ENCODE measurements at places on chromosomes 2 and 18.

DNA sequence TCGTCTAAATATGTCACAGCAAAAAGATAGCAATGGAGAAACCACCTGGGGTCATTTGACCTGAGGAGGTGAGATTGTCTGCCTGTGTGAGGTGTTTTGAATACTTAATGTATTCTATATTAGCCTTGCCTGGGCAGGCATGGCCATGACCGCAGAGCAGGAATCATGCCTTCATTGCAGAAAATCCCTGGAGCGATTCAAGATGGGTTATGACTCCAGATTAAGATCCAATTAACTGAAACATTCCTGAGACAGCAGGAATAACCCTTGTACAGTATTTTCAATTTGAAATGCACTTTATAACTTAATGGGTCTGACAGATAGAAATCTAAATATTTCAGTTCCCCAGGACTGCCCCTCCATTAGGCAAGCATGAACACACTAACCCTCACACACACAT, 227.3 kb upstream of the RAB6C start:
- H3K4me1 ChIP-seq: no peaks in the 10 kb centered on the region
- DNase-seq: no peak
- no peak overlapping the region for H3K27ac ChIP-seq
- H3K27me3 ChIP-seq: no peaks in the 10 kb centered on the region
- no peaks in the 10 kb centered on the region for H3K36me3 ChIP-seq

DNA sequence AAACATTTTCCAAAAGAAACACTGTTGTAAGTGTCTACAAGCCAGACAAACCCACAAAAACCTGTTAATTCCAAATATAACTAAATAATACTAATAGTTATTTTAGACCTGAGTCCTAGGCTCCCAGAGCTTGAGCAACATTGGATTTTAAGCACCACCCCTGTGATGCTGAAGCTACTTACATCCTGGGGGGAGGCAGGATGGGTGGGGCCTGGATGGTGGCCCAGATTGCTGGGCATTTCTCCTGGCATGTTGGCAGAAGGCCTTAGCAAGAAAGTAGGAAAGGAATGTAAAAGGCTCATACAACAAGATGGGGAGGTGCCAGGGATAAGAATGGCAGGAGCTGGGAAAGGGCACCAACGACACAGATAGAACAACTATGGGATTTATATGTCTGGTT, 50.7 kb upstream of the OTX1 start:
- no peaks in the 10 kb centered on the region for H3K4me1 ChIP-seq
- H3K4me3 ChIP-seq: no peak overlapping the region
- peak; percentile 42 for DNase-seq
- H3K27ac ChIP-seq: no peak overlapping the region

DNA sequence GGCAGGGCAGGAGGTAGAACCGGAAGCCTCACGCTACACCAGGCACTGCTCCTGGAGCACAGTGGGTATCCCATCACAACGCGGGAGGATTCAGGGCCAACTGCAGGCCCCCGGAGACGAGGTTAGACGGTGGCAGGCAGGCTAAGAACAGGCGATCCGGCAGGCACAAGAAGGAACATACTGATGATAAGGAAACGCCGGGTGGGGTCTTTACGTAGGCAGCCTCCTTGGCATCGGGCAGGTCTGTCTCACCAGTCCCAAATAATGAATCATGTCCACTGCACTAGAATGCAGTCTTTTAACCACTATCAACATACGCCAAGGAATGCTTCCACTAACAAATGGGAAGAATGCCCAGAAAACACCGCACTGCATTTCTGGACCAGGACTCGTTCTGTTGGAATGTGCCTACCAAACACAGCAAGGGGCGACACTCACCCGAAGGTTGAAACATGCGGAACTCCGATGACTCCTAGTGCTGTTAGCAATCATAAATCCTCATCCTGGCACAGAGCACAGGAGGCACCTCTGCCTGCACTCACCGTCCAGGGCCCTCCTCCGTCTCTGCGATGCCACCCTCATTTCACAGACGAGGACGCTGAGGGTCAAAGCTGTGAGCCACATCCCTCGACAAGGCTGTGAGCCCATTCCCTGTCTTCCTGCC, 35.2 kb downstream of the ZNF516 start:
- DNase-seq: peak; percentile 98
- peak overlapping the region; percentile 94 for H3K27ac ChIP-seq
- peaks cover 5% of the 10 kb centered on the region for H3K36me3 ChIP-seq
- peak overlapping the region; percentile 1 for H3K4me3 ChIP-seq
- H3K4me1 ChIP-seq: peaks cover 16% of the 10 kb centered on the region
- H3K27me3 ChIP-seq: no peaks in the 10 kb centered on the region

GRCh38 chr2:7707723-7708122, 790.5 kb downstream of the RNF144A start:
- H3K4me3 ChIP-seq: no peak overlapping the region
- H3K36me3 ChIP-seq: no peaks in the 10 kb centered on the region
- peak; percentile 10 for DNase-seq

DNA sequence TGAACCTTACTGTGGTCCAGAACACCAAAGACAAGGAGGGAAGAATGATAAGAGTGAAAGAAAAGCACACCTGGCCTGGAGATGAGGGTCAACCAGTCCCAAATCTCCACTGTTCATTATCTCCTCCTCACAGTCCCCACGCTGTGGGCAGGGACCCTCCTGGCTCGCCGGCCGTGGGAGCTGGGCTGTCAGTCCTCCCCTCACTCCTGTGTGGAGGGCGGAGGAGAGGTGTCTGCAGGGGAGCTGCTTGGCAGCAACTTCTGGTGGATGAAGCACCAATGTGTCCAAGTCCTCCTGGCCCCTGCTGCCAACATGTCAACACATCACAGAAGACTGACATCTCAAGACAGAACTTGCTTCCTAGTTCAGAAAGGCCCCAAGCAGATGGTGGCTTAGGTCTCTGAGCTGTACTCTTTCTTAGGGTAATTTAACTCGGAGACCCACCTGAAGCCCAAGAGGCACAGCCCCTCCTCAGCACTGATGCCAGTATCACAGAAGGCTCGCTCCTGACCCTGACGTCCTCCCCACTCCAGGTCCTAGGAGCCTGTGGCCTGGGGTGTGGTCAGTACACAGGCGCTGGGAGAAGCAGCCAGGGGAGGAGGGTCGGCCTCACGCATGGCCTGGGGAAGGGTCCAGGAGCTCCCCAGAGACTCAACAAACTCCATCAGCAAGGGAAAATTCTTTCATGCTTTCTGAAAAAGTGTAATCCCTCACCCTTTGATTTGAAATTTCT, 54.5 kb downstream of the PARD6G start:
- H3K27ac ChIP-seq: no peak overlapping the region
- no peaks in the 10 kb centered on the region for H3K27me3 ChIP-seq
- H3K4me1 ChIP-seq: peaks cover 2% of the 10 kb centered on the region
- H3K36me3 ChIP-seq: no peaks in the 10 kb centered on the region
- H3K4me3 ChIP-seq: no peak overlapping the region

- DNase-seq: peak; percentile 65
- no peak overlapping the region for H3K4me3 ChIP-seq
- no peaks in the 10 kb centered on the region for H3K27me3 ChIP-seq
- no peaks in the 10 kb centered on the region for H3K36me3 ChIP-seq
- H3K27ac ChIP-seq: no peak overlapping the region
- H3K4me1 ChIP-seq: no peaks in the 10 kb centered on the region
These were observed 21.6 kb downstream of the HPCAL1 start for GRCh38 chr2:10324095-10324832.

GRCh38 chr2:173062801-173063200, 12.8 kb upstream of the MAP3K20 start:
- H3K4me3 ChIP-seq: no peak overlapping the region
- no peaks in the 10 kb centered on the region for H3K4me1 ChIP-seq
- no peak overlapping the region for H3K27ac ChIP-seq
- H3K27me3 ChIP-seq: no peaks in the 10 kb centered on the region
- H3K36me3 ChIP-seq: no peaks in the 10 kb centered on the region
- DNase-seq: no peak

- H3K27me3 ChIP-seq: no peaks in the 10 kb centered on the region
- DNase-seq: no peak
- H3K4me3 ChIP-seq: no peak overlapping the region
- no peak overlapping the region for H3K27ac ChIP-seq
These were observed 51.9 kb upstream of the RMDN2 start for GRCh38 chr2:37873229-37873628.

DNA sequence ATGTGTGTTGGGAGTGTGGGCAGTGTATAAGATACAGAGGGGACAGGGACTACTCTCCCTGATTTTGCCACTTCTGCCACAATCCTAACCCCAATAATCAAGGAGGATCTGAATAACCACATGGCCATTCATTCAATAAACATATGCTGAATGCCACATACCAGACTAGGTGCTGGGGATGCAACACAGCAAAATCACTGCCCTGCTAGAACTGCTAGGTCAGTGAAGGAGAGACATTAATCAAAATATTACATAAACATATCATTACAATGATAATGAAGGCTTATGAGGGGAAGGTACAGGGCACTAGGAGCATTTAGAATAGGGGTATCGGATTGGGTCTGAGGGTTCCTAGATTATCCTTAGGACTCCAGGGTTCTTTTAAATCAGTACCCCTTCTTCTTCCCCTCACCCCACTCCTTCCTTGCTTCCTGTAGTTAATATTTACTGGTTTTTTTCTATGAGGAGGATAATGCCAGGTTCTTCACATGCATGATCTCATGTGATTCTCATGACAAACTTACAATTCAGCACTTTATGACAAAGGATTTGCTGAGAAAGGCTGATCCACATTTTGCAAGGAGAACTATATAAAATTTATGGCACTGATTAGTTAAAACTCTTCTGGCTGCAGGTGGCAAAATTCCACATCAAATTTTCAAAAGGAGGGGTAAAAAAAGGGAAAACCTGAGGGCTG, 56.4 kb upstream of the PCBP1 start:
- H3K4me3 ChIP-seq: no peak overlapping the region
- no peak overlapping the region for H3K27ac ChIP-seq
- H3K36me3 ChIP-seq: no peaks in the 10 kb centered on the region
- DNase-seq: no peak
- peaks cover 17% of the 10 kb centered on the region for H3K4me1 ChIP-seq

GRCh38 chr2:232576995-232577394, 26.5 kb downstream of the EIF4E2 start:
- peak; percentile 20 for DNase-seq
- no peak overlapping the region for H3K4me3 ChIP-seq
- H3K27me3 ChIP-seq: no peaks in the 10 kb centered on the region
- no peak overlapping the region for H3K27ac ChIP-seq

- no peaks in the 10 kb centered on the region for H3K27me3 ChIP-seq
- no peak overlapping the region for H3K4me3 ChIP-seq
- no peaks in the 10 kb centered on the region for H3K36me3 ChIP-seq
- DNase-seq: no peak
These were observed 3.3 kb downstream of the ARL5A start for GRCh38 chr2:151824886-151825285.

GRCh38 chr18:3114026-3114425, 101.1 kb upstream of the LPIN2 start:
- DNase-seq: no peak
- H3K4me3 ChIP-seq: no peak overlapping the region
- H3K36me3 ChIP-seq: no peaks in the 10 kb centered on the region
- no peaks in the 10 kb centered on the region for H3K4me1 ChIP-seq
- H3K27me3 ChIP-seq: no peaks in the 10 kb centered on the region
- no peak overlapping the region for H3K27ac ChIP-seq

DNA sequence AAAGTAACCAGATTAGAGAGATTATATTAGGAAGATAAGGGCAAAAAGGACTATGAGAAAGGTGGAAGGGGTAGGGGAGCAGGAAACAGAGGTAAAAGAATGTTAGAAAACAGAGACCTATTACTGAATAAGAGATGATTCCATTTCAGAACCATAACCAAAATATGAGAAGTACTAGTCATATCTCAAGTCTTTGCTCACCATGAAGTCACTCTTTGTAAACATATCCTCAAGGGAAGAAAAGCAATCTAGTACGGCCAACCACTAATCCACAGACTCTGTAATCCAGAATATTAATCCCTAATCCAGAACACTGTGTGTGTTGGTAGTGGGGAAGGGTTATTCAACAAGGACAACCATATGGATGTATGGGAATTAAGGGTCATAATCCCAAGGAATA, 92.0 kb downstream of the CDCA7 start:
- no peaks in the 10 kb centered on the region for H3K27me3 ChIP-seq
- H3K36me3 ChIP-seq: no peaks in the 10 kb centered on the region
- no peak overlapping the region for H3K4me3 ChIP-seq
- DNase-seq: no peak
- no peak overlapping the region for H3K27ac ChIP-seq

- no peaks in the 10 kb centered on the region for H3K27me3 ChIP-seq
- no peaks in the 10 kb centered on the region for H3K4me1 ChIP-seq
- H3K27ac ChIP-seq: no peak overlapping the region
- no peaks in the 10 kb centered on the region for H3K36me3 ChIP-seq
- DNase-seq: no peak
These were observed 797.7 kb downstream of the MBD2 start for GRCh38 chr18:53426666-53427184.

DNA sequence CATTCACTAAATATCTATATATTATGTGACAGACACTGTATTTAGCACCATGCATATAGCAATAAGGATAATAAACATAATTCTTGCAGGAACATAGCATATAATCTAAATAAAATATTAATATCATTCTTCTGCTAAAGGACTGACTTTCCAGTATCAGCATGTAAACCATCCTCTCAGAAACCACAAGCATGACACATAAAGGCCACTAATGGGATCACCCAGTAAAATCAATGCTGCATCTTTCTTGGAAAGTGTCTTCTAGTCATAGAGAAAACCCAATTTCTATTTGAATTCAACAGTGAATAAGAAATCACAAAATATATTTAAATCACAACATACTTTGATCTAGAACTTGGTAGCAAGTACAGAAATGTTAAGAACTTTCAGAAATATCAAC, 5.8 kb upstream of the LRP1B start:
- no peaks in the 10 kb centered on the region for H3K4me1 ChIP-seq
- H3K4me3 ChIP-seq: no peak overlapping the region
- H3K27me3 ChIP-seq: no peaks in the 10 kb centered on the region
- H3K36me3 ChIP-seq: no peaks in the 10 kb centered on the region
- DNase-seq: peak; percentile 26

DNA sequence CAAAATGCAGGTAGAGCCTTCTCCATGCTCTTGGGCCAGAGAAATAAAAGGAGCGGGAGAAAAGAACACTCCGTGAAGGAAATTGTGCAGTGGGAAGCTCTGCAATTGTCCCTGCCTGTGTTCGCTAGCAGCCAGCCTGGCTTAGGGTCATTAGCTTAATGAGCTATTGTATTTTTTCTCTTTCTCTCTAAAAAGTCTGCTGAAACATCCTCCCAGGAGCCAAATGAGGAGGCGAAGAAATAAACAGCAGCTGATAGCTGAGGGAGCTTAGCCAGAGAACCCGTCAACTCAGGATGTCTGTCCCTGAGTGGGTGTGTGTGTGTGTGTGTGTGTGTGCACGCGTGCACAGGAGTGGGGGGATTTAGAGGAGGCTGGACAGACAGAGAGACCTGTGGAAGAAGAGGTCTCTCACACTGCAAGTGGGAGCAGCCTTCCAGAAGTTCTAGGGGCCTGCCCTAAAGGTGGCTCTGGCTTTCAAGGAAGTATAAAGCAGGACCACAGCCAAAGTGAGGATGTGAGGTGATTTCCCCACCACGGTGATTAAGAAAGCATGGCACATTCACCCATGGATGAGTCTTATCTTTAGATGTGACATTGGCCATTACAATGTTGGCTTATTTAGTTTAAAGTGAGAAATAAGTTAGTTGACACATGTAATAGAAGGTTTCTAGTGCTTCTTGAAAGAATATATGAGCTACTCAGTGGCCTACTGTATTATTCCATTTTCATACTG, 690.4 kb downstream of the RNF144A start:
- H3K4me1 ChIP-seq: no peaks in the 10 kb centered on the region
- H3K36me3 ChIP-seq: no peaks in the 10 kb centered on the region
- DNase-seq: no peak
- H3K4me3 ChIP-seq: no peak overlapping the region

- peak overlapping the region; percentile 44 for H3K4me3 ChIP-seq
- no peaks in the 10 kb centered on the region for H3K27me3 ChIP-seq
- H3K4me1 ChIP-seq: peaks cover 9% of the 10 kb centered on the region
- peak; percentile 99 for DNase-seq
- H3K27ac ChIP-seq: peak overlapping the region; percentile 57
These were observed 89.2 kb downstream of the NFATC1 start for GRCh38 chr18:79484661-79485621.
